ENCODE measurements at places on chromosomes 13 and 19.

DNA sequence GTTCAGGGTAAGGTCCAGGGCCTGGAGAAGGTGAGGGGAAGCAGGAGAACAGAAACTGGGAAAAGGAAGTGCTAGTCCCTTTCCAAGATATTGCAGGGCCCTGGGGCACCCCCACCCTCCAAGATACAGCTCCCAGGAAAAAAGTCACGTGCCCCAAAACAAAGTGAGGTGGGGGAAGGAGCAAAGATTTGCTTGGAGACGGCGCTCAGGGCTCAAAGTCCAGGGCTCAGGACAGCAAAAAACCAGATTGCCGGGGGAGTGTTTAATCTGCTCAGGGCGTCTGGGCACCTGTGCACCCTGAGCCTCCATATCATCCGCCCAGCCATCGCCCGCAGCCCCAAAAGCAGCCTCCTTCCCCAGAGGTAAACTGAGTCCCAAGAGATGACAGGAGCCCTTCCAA lies 6.3 kb downstream of the SMIM24 start:
- DNase-seq: no peak

- DNase-seq: no peak
Measured at GRCh38 chr13:111648885-111649284, 328.4 kb downstream of the TEX29 start.

- DNase-seq: no peak
Measured at GRCh38 chr13:93708308-93709075, 481.9 kb downstream of the GPC6 start.

DNA sequence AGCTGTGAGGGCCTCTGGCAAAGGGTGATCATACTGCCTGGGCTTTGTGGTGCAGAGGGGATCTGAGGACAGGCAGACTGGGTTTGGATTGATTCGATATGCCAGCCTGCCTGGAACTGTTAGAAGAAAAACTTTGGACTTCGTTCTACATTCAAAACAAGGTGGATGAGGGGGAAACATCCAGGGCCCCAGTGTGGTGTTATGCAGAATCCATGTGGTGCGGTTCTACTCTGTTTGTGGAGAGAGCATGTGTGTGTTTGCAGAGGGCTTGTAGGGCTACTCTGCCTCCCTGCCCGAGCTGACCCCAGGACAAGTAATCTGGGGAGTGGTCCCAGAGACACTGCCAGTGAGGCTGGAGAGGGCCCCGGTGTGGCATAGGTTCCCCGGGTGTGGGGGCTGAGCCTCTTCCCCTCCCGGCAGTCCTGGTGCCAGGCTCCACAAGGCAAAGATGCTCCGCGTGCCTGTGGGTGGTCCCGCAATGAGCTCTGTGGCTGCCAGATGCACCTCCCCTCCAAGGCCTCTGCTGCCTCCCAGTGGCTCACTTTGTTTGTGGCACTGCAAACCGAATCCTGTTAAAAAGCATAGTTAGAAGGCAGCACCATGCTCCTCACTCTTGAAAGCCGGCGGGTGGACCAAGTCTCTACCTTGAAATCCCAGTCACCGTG lies 22.3 kb upstream of the TFDP1 start:
- no peak for DNase-seq

- no peak for DNase-seq
Measured at GRCh38 chr13:30006246-30006645, 155.8 kb upstream of the UBL3 start.

DNA sequence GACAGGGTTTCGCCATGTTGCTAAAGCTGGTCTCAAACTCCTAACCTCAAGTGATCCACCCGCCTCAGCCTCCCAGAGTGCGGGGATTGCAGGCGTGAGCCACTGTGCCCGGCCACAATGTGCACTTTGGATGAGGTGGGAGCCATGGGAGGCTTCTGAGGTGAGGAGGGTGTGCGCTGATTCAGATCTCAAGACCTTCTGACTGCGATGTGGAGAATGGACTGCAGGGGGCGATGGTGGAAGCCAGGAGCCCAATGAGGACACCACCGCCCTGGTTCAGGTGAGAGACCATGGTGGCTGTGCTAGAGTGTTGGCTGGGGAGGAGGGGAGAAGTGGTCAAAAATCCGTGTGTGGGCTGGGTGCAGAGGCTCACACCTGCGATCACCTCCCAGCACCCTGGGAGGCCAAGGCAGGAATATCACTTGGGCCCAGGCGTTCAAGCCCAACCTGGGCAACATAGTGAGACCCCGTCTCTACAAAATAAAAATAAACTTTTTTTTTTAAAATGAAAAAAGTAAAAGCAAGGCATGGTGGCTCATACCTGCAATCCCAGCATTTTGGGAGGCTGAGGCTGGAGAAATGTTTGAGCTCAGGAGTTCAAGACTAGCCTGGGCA lies 5.6 kb downstream of the INAFM1 start:
- peak; percentile 24 for DNase-seq
